ENCODE measurements at places on chromosomes 2 and 18.
A peak's percentile ranks its signal among the peaks of the same experiment; 100 is the strongest.

GRCh38 chr2:224890372-224890771, 151.9 kb downstream of the DOCK10 start:
- no peak for DNase-seq

DNA sequence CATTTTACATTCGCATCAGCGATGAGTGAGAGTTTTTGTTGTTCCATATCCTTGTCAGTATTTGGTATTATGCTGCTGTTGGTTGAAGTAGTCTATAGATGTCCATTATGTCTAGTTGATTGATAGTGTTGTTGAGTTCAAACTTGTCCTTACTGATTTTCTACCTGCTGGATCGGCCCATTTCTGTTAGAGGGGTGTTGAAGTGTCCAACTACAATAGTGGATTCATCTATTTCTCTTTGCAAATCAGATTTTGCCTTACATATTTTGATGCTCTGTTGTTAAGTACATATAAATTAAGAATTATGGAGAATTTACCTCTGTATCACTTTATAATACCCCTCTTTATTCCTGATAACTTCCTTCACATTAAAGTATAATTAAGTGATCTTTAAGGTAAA, 8.7 kb downstream of the SPOPL start:
- DNase-seq, result no peak

DNA sequence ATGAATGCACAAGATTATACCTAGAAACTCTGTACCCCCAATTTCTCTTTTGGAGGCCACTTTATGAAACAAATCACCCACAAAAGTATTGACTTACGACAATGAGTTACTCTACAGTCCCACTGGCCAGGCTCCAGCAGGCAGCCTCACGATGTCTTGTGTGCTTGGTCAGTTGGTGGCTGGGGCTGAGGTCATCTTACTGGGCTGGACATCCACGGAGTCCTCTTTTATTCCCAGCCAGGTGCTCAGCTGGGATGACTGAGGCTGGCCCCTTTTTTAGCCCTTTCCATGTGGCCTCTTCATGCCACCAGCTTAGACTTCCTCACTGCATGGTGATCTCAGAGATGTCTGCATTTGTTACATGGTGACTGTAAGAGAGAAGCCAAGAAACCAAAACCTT, 8.9 kb upstream of the ID2 start:
- no peak for DNase-seq

- DNase-seq, result no peak
Observed at GRCh38 chr2:55518841-55519165, 715 bp upstream of the CFAP36 start.

DNA sequence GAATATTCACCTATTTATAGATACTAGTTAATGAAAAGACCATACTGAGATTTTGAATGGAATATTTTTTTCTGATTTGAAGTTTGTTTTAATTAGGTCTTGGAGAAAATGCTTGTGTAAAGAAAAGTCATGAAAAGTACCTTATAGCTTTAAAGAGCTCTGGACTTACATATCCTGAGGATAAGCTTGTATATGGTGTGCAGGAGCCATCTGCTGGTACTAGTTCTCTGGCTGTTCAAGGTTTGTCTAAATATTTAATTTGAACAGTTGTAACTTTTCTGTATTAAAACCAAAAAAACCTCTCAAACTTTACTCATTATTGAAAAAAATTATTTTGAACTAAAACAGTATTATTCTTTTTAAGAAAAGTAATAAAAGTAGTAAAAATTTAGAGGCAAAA, 50.1 kb downstream of the UBR3 start:
- DNase-seq, result no peak

GRCh38 chr2:21819454-21819853, 695.7 kb downstream of the TDRD15 start:
- no peak for DNase-seq

DNA sequence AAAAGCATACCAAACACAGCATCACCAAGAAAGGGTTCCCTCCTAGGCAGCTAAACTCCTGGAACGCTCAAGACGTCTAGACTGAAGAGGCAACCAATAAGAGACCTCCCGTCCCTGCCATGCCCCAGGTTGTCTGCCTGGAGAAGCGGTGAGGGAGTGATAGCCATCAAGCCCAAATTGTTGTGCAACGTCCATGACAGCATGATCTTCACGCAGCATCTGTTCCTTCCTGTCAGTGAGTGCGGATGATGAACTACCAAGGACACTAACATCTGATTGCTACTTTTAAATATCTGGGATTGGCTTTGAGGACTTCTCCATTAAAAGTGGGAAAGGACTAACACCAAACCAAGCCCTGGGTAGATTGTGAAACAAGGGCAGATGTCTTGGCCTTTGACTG, 149.7 kb downstream of the TXNL1 start:
- DNase-seq, result no peak

DNA sequence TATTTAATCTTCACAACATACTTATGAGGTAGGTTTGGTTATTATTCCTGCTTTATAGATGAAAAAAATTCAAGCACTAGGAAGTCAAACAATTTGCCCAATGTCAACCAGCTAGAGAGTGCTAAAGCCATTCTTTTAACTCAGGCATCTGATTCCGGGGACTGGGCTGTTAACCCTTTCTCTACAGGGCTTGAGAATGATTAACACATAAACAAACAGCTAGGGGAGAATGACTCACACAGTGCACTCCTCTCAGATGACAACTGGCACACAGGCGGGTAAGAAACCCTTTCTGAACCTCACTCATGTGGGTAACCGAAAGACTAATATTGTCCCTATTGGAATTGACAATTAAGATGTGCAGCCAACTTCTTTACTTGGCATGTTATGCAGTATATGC, 86.3 kb upstream of the FSHR start:
- DNase-seq, result no peak

- DNase-seq, result no peak
Observed at GRCh38 chr2:141380008-141380979, 750.5 kb downstream of the LRP1B start.

DNA sequence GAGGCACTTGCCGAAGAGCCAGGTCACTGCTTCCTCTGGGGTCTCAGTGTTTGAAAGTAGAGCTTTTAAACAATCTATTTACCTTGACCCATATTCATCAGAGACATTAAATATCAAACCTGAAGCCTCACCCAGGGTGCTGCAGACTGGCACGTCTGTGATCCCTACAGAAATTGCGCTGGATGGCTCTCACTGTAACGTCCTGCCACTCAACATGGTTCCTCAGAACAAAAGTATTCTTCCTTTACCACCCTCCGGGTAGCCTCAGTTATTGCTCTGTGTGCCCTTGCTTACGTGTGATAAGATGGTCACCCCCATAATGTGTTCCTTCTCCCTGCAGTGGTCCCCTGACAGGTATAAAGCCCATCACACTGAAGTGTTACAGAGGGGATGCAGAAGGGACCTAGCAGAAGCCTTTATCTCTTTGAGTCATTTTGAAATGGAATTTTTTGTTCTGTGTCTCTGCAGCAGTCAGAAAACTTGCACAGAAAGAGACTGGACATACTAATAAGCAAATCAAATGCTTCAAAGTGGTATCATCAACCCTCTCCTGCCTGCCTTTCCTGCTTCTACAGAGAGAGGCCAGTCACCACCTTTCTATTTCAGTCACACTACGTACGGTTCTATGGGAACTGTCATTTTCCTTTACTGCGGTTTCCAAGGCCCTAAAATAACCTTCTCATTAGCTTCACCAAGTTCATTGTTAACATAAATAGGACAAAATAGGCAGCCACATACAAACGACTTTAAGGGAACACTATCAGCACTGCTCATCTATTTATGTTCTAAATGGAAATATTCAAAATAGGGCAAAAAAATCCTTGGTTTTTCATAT, 86.8 kb downstream of the METTL8 start:
- DNase-seq, result no peak

DNA sequence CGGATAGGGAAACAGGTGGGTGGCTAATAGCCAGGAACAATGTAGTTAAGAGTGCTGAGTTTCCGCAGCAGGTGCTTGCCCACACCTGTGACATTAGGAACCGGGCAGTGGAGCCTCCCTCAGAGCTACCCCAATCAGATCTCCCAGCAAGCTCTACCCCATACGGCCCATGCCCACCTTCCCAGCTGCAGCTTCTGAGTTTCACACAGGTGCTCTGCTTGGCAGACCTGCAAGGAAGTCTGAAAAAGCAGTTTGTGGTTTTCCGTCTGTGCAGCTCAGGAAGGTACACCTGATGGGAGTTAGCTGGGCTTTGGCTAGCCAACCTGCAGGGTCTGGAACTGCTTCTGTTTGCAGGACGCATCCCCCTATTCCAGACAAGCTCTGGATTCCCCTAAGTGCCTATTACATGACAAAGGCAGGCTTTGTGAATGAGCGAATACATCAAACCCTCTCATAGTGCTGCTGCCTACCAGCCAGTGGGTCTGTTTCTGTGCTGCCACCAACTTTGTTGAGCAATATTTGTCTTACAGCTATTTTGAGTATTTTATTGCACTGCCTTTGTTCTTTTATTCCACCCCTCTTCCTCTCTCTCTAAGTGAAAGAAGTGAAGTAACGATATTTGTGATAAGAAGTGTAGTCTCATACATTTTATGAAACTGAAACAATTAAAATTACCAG, 24.7 kb upstream of the CEP68 start:
- DNase-seq, result no peak

DNA sequence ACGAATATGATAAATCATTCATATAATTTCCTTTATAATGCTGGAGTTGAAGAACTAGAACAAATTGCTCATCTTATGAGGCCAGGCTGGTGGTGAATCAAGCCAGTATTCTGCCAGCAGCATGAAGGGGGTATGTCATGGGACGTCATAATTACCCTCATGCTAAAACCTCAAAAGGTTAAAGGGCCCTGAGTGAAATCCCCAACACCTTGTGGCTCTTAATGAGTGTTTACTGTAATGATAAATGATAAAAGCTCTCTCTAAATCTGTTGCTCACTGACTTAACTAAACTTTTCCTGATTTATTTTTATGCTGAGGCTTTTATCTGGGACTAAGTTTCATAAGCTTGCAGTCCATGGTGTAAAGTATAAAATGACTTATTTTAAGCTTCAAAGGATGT, 18.3 kb upstream of the NEDD4L start:
- DNase-seq, result no peak

- peak; percentile 96 for DNase-seq
Observed at GRCh38 chr2:189210250-189211087, 30.9 kb upstream of the COL5A2 start.

GRCh38 chr2:9941996-9942390, 9.5 kb upstream of the GRHL1 start:
- no peak for DNase-seq

DNA sequence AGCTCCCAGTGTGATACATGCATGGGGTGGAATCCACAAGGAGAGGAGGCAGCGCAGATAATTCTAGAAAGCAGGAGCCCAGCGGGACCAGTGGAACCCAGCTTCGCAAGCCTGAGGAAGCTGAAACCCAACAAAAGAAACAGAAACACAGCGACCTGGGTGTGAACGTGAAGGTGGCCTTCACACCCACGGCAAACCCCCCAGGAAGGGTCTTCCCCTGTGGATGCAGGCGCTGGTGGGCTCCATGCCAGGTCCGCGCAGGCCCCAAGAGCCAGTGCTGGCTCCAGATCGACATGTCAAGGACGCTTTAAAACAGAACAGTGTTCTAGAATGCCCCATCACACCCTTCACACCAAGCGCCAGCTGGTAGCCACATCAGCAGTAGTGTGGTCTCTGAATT, 22.1 kb downstream of the KIF1A start:
- no peak for DNase-seq

- no peak for DNase-seq
Observed at GRCh38 chr2:182456784-182457183, 29.9 kb upstream of the PDE1A start.

GRCh38 chr18:77482190-77483085, 232.8 kb downstream of the GALR1 start:
- DNase-seq, result no peak

GRCh38 chr2:74953796-74954499, 4.5 kb upstream of the POLE4 start:
- no peak for DNase-seq

GRCh38 chr2:194822657-194823056, 834.4 kb upstream of the SLC39A10 start:
- no peak for DNase-seq

- DNase-seq, result no peak
Observed at GRCh38 chr2:12442476-12442847, 274.3 kb upstream of the TRIB2 start.

DNA sequence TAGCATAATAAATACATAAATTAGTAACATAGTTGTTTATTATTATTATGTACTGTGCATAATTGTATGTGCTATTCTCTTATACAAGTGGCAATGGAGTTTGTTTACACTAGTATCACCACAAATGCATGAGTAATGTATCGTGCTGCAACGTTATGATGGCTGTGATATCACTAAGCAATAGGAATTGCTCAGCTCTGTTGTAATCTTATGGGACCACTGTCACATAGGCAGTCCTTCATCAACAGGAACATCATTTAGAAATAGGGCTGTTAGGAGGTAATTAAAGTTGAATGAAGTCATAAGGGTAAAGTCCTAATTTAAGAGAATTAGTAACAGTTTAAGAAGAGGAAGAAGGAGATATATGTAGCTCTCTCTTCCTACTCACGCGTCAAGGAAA, 33.8 kb downstream of the TEX51 start:
- DNase-seq, result no peak

DNA sequence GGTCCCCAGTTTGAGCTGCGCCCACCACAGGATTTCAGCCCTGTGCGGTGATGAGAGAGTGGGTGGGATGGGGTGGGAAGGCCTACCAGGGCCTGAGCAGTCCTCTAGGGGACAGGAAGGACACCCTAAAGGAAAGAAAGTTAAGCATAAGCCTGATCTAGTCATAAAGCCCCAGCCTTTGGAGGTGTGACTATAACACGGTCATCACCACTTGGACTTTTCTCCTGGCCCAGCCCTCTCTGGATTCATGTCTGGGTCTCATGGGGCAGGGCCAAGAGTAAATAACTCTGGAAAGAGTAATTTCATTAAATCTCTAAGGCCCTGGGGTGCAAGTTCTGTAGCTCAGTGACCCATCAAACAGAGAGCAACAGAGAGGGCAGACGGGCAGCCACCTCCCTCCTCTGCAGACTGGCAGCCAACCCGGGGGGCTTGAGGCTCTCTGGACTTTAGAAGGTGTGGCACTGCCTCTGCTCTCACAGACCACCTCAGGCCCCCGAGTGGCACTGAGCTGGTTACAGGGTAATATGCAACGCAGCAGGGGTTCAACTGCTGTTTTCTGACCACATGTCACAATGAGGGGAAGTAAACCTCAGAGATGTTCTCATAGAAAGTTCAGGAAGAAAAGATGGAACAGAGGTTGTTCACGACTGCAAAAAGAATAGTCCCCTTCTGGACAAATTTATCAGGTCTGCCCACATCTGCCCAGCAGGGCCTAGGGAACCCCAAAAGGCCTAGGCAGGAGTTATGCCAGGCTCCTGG, 41.5 kb downstream of the TGFA start:
- DNase-seq, result no peak

DNA sequence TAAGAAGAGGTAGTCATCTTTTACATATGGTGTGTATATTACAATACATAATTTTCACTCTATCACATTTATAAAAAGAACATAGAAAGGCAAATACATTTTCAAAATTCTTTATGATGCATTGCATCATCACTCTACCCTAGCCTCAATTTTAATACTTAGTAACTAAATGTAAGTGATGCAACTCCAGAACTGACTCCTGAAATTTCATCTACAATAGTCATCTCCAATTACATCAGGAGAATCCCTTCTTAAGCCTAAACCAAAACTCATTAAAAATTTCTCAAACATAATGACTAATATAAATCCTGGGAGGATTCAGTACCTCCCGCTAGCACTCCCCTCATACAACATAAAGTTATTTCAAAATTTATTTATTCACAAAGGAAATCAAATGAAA, 15.9 kb downstream of the TMX3 start:
- peak; percentile 47 for DNase-seq
